ENCODE measurements at places on chromosomes 4 and X. TPM values are rescaled to one million over a fixed set of nuclear protein-coding genes. Genes with fewer than 3 reads are reported as not detected.

MAGEB2 gene
- not detected for total RNA-seq

GASK1B gene
- total RNA-seq: 37.0 TPM

TRIM60 gene
- not detected for total RNA-seq

TKTL2 gene
- total RNA-seq: not detected

SLC49A3 gene
- total RNA-seq: 9.4 TPM

ATP10D gene
- total RNA-seq: 24.4 TPM

TLR2 gene
- total RNA-seq: 5.6 TPM

EFHC2 gene
- total RNA-seq: 3.3 TPM

All from esophagus muscularis mucosa (tissue), 4 donors.